ENCODE measurements at places on chromosomes 1 and 21. TPM values are rescaled to one million over a fixed set of nuclear protein-coding genes. Genes with fewer than 3 reads are reported as not detected.

Gene PM20D1
- 1.8 TPM for total RNA-seq

Gene BEST4
- 0.25 TPM for total RNA-seq

Gene OR6K3
- not detected for total RNA-seq

Gene TDRD5
- total RNA-seq: 0.34 TPM

Gene MAP3K21
- 6.4 TPM for total RNA-seq

Gene WNT3A
- total RNA-seq: not detected

Gene LRRC8C
- 2.7 TPM for total RNA-seq

Gene ADORA1
- total RNA-seq: 7.0 TPM

Gene FCN3
- 0.14 TPM for total RNA-seq

Gene RGL1
- total RNA-seq: 3.2 TPM

Gene C1orf87
- not detected for total RNA-seq

Gene FNDC7
- not detected for total RNA-seq

Gene KRTAP19-3
- not detected for total RNA-seq

Gene MIS18A
- 15.6 TPM for total RNA-seq

Gene CD52
- 1.2 TPM for total RNA-seq

Gene TFF2
- total RNA-seq: not detected

Gene KRTAP13-2
- not detected for total RNA-seq
